ENCODE measurements at places on chromosomes 7 and 10.

GRCh38 chr7:12898620-12899019 lies 211.2 kb downstream of the ARL4A start:
- no peak for DNase-seq

GRCh38 chr10:34049469-34049868 lies 715.0 kb upstream of the NRP1 start:
- no peak for DNase-seq

DNA sequence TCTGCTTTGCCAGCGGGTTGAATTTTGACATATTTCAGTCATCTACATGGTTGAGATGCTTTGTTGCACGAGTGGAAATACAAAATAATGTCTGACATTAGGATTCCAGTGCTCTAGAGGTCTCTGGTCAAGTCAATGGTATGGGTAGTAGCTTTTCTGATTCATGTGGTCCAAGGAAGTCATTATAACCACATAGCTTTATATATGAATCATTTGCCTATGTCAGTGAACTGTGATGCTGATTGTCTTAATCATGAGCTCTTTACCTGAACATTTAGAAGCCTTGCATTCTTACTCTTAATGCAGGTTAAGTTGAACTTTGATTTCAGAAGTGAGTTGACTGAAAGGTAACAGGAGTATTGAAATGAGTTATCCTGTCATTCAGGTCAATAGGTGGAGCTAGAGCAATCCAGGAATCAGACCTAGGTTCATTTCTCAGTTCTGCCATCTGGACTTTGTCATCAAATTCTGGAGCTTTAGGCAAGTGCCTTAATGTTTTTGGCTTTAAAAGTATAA lies 3.3 kb downstream of the MAPK8 start:
- no peak for DNase-seq

DNA sequence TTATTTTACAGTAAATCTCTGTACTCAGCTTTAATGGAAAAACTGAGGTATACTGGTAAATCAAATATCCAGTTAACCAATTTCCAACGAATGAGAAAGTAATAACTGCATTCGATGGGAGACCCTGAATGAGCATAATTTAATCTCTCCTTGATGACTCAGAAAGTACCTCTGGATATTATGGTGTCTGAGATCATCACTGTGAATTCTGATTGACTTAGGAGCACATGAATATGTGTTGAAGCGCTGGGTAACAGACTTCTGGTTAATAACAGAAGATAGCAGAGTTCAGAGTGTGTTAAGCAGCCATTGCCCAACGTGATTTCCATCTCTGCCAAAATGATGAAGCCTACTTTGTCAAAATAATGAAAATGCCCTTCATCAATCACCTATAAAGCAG lies 116.6 kb downstream of the NRP1 start:
- no peak for DNase-seq

- no peak for DNase-seq
These were observed 12.5 kb downstream of the ZNF365 start for GRCh38 chr10:62386356-62387320.

DNA sequence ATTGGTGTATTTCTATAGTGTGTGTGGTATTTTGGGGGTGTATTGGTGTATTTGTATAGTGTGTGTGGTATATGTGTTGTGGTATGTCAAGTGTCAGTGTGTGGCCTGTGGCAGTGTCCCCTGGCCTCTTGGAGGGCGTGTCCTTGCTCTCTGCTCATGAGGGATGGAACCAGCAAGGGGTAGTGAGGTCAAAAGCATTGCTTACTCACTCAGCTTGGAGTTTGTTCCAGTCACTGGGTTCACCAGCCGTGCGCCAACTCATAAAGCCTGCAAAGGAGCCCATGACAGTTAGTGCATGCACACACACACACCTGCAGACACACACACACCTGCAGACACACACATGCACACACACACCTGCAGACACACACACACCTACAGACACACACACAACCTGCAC lies 4.3 kb upstream of the TRPV6 start:
- DNase-seq: no peak

GRCh38 chr7:37013771-37014170 lies 289.5 kb upstream of the AOAH start:
- DNase-seq: no peak

DNA sequence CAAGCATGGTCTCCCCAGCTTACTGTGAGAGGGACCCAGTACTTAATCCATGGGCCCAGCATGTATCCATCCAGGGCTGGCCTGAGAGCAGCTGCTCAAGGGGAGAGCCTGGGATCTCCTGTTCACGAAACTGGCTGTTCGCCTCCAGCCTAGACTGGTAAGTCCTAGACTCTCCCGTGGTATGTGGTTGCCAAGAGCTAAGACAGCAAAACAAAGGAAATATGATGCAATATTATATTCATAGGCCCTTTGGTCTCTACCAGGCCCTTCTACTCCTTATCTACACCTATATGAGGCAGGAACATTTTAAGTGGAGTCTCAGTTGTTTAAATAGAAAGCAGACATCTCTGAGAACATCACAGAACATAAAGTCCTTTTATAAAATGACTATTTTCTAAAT lies 28.9 kb upstream of the STK17A start:
- no peak for DNase-seq
